CD4-positive, CD25-positive, alpha-beta regulatory T cell (primary cell): ENCODE measurements at places on chromosomes 13 and 19. TPM values are rescaled to one million over a fixed set of nuclear protein-coding genes. Genes with fewer than 3 reads are reported as not detected.

DNA sequence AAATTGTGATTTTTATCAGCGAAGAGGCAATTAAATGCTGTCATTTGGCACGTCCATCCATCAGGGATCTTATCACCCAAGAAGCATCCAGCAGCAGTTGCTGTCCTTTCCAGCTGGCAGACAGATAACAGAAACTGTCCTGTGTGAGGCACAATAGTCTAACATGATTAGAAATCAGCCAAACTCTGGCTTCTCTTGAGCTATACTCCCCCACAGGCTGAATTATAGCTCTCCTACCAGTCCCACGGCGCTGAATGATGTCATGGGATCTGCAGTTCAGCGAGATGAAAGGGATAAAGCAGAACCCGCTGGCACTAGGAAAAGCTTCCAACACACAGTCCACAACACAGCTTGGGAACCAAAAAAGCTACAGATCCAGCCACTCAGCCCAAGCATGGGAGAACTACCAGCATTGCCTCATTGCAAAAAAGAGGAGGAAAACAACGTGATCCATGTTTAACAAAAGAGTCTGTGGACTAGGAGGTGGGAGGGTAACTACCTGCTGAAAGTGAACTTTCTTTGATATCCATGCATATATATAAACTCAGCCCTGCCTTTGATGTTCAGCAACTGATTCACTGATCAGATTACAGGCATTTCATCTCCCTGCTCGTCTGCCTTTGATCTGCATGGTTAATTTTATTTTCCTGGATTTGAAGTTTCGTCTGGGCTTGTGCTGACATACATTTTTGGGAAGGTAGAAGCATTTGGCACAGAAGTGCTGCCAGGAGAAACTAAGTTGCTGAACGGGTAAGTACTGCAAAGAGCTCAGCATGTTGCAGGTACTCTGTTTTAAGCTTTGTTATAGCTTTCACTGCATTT is at the start of gene TNFRSF19:
TNFRSF19 (plus strand) TSS at position 314 of the 822 bp plus-strand sequence. CDS start 19,772 bp downstream, outside the sequence.
- no peaks in the 10 kb centered on the region for H3K4me1 ChIP-seq
- no peak within 1 kb of the TSS for H3K27ac ChIP-seq
- no peak within 1 kb of the TSS for H3K4me3 ChIP-seq
- DNase-seq = no peak

DNA sequence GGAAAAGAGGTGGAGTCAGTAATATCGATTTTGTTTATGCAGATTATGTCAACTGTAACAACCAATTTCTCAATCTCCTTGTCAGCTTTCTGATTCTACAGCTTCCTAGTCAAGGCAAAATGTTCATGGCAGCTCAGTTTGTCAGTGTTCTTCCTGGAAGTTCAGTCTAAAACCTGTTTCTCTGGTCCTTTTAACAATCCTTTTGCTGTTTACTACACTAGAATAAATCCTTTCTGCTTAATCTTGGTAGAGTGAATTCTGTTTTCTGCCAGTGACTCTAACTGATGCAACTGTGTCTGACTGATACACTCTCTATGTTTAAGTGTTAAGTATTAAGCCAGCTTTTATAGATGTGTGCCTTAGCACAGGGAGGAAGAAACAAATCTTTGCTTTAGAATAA is 516.9 kb upstream of the KLF12 start:
- no peak overlapping the region for H3K27ac ChIP-seq
- no peak overlapping the region for H3K4me3 ChIP-seq
- H3K27me3 ChIP-seq = no peaks in the 10 kb centered on the region
- H3K4me1 ChIP-seq = no peaks in the 10 kb centered on the region

DNA sequence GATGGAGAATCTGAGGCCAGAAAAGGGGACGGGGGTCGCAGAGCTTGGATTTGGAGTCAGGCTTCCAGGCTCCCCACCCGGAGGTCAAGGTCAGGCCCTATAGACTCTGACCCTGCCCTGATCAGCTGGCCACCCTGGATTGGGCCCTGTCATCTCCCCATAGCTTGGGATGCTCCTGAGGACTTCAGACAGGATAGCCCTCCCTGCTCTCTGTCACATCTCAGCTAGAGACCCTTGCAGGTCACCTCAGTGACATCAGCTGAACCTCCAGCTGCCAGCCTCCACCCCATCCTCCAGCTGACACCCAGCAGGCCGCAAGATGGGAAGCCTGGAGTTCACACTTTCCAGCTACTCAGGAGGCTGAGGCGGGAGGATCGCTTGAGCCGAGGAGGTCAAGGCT is 2.8 kb upstream of the TPM4 start:
- DNase-seq = no peak
- H3K36me3 ChIP-seq = no peaks in the 10 kb centered on the region
- no peaks in the 10 kb centered on the region for H3K27me3 ChIP-seq
- no peak overlapping the region for H3K4me3 ChIP-seq
- H3K27ac ChIP-seq = peak overlapping the region; percentile 95

Gene ZNF709
- total RNA-seq = 1.9 TPM

DNA sequence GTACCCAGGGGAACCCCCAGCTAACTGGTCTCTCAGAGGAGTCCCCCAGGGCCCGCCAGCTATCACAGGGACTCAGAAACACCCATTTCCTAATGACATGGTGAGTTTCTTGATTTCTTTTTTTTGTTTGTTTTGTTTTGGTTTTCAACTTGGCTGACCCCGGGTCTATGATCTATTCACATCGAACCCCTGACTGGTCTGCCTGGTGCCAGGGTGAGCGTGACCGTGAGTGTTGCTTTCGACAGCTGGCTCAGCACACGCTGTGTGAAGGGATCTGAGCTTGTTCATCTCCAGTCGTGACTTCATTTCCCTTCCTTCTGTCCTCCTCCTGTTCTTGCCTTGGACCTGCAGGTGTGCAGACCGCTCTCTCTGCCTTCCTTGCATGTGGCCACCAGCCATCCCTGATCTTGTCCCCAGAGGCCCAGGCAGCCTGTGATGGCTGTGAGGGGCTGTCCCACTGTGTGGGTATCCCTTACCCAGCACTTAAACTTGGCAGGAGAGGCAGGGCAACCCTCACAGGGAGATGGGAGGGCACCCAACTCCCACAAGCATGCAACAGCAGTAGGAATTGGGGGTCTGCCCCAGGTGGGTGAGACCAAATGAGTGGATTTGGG is 26.2 kb downstream of the TMEM161A start:
- no peak overlapping the region for H3K27ac ChIP-seq
- no peak overlapping the region for H3K4me3 ChIP-seq
- peaks cover 10% of the 10 kb centered on the region for H3K36me3 ChIP-seq
- H3K4me1 ChIP-seq = peaks cover 6% of the 10 kb centered on the region

- H3K36me3 ChIP-seq = no peaks in the 10 kb centered on the region
- DNase-seq = no peak
- H3K4me3 ChIP-seq = no peak overlapping the region
- no peak overlapping the region for H3K27ac ChIP-seq
- H3K4me1 ChIP-seq = no peaks in the 10 kb centered on the region
- no peaks in the 10 kb centered on the region for H3K27me3 ChIP-seq
Measured at GRCh38 chr19:38290631-38291147, 13.4 kb upstream of the C19orf33 start.

DNA sequence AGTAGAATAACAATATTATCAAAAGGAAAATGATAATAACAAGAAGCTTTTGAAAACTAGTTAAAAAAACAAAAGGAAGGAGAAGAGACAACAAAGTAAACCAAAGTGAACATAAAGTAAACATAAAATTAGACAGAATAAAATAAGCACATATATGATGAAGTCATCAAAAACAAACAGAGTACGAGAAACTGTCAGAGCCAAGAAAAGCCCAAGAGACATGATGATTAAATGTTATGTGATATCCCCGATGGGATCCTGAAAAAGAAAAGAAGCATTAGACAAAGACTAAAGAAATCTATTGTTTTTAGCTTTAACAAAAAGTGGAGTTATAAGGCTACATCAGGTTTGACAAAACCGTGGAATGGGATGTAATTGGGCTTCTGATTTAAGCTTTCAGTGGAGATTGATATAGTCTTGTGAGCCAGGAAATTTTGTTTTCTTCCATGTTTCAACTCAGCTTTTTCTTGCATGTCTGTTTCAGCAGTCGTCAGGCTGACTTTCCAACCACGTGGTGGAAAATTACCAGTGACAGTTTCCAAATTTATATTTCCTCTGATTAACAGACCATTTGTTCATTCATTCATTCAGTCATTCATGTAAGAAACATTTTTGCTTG is 64.9 kb downstream of the KL start:
- H3K4me1 ChIP-seq = no peaks in the 10 kb centered on the region
- H3K36me3 ChIP-seq = no peaks in the 10 kb centered on the region
- DNase-seq = no peak
- peaks cover 6% of the 10 kb centered on the region for H3K27me3 ChIP-seq
- no peak overlapping the region for H3K27ac ChIP-seq
- no peak overlapping the region for H3K4me3 ChIP-seq

DNA sequence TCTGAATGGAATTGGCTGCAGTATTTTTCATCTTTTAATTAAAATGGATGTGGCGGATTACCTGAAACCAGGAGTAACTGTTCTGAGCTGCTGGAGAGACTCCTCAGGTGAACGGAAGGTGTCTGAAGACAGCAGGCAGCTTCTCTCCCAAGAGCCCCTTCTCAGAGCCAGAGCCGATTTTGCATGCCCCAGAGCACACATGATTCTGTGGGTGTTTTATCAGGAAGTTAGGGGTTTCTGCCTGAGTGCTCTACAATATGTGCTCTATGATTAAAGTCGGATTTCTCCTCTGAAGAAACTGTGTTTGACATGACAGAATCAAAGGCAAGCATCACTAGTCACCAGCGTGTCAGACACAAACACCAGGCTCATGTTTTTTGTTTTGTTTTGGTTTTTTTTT is 60.7 kb upstream of the MCF2L start:
- H3K27ac ChIP-seq = no peak overlapping the region
- no peaks in the 10 kb centered on the region for H3K4me1 ChIP-seq
- no peaks in the 10 kb centered on the region for H3K36me3 ChIP-seq

DNA sequence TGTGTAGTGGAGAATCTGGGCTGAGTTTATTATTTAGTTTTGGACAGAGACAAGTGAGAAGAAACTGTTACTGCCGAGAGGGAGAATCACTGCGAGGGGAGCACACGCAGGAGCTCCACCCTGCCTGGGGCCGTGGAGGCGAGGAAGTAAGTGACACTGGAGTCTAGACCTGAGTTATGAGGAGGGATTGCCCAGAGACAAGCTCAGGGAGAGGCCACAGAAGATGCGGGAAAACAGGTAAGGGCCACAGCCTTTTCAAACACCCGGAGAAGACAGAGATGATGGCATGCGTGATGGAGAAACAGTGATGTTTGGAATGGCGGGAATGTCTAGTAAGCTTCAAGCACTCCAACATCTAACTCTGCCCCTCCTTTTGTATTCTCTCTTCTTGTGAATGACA is 84.1 kb downstream of the TNFSF11 start:
- peaks cover 18% of the 10 kb centered on the region for H3K27me3 ChIP-seq
- H3K36me3 ChIP-seq = no peaks in the 10 kb centered on the region
- DNase-seq = no peak

Gene PRR22
- total RNA-seq = 3.5 TPM

GRCh38 chr19:54178581-54179261 is 5.8 kb upstream of the TMC4 start:
- no peaks in the 10 kb centered on the region for H3K36me3 ChIP-seq
- H3K27ac ChIP-seq = no peak overlapping the region
- H3K4me3 ChIP-seq = no peak overlapping the region
- peak; percentile 43 for DNase-seq

DNA sequence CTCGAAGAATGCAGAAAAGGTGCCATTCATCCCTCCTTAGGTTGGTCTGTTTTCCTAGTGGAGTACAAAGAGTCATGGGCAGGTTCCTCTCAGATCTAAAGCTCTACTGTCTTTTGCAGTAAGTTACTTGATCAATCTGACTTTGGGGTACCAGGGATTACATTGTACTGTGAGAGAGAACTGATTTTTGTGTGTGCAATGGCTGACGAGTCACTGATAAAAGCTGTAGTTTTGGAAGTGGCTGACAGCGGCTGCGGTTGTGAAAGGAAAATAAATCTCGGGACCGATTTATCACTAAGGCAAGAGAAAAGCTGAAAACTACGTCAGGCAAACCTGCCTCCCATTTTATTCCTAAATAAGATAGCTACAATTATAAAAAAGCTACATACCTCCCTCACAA is 26.9 kb downstream of the UTP14C start:
- H3K4me1 ChIP-seq = no peaks in the 10 kb centered on the region
- DNase-seq = no peak
- no peak overlapping the region for H3K4me3 ChIP-seq
